ENCODE measurements at places on chromosomes 12 and 14. TPM values are rescaled to one million over a fixed set of nuclear protein-coding genes. Genes with fewer than 3 reads are reported as not detected.

DNA sequence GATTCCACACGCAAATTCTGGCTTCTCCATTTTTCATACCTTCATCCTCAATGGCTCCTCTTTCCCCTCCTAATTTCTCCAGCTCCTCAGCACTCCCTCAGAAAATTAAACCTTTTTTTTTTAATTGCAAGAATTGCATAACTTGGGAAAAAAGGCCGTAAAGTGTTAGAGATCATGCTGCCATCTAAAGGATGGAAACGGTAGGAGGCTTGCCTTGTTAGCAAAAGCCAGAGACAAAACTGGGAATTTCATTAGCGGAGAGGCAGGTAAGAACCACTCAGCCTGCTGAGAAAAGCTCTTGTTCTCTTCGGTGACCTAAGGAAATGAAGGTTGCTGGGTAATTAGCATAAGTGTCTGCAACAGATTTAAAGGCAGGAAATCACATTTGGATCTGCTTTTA, 204.3 kb downstream of the AEBP2 start:
- no peaks in the 10 kb centered on the region for H3K4me1 ChIP-seq
- no peak overlapping the region for H3K27ac ChIP-seq
- H3K36me3 ChIP-seq: no peaks in the 10 kb centered on the region
- H3K27me3 ChIP-seq: no peaks in the 10 kb centered on the region
- DNase-seq: no peak
- no peak overlapping the region for H3K4me3 ChIP-seq

- no peaks in the 10 kb centered on the region for H3K36me3 ChIP-seq
- H3K4me3 ChIP-seq: no peak overlapping the region
- no peak for DNase-seq
- H3K27me3 ChIP-seq: no peaks in the 10 kb centered on the region
- no peaks in the 10 kb centered on the region for H3K4me1 ChIP-seq
Measured at GRCh38 chr12:66438601-66439000, 136.3 kb downstream of the HELB start.

Gene JPH4
- total RNA-seq: 0.12 TPM

DNA sequence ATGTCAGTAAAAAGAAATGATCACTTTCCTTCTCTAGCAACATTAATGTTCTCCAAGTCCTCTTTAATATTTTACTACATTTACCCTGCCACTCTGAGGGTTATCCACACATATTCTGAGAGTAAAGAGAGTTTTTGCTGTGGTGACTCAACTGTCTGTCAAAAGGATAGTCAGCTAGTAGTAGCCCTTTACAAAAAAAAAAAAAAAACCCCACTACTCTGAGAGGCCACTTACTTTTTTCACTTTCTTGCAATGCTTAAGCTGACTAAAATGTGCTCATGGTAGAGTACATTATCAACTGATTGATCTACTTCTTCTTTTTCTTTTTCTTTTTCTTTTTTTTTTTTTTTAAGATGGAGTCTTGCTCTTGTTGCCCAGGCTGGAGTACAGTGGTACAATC, 27.6 kb upstream of the PPM1A start:
- H3K27ac ChIP-seq: no peak overlapping the region
- no peak for DNase-seq
- H3K27me3 ChIP-seq: no peaks in the 10 kb centered on the region
- no peaks in the 10 kb centered on the region for H3K36me3 ChIP-seq

- H3K4me3 ChIP-seq: no peak overlapping the region
- no peaks in the 10 kb centered on the region for H3K4me1 ChIP-seq
- DNase-seq: no peak
- H3K27me3 ChIP-seq: no peaks in the 10 kb centered on the region
- H3K27ac ChIP-seq: no peak overlapping the region
- H3K36me3 ChIP-seq: no peaks in the 10 kb centered on the region
Measured at GRCh38 chr12:44076871-44077270, 241.0 kb downstream of the TMEM117 start.

GRCh38 chr14:59177262-59177661, 11.2 kb upstream of the DAAM1 start:
- H3K4me3 ChIP-seq: no peak overlapping the region
- H3K27me3 ChIP-seq: no peaks in the 10 kb centered on the region
- H3K27ac ChIP-seq: no peak overlapping the region
- no peaks in the 10 kb centered on the region for H3K4me1 ChIP-seq

DNA sequence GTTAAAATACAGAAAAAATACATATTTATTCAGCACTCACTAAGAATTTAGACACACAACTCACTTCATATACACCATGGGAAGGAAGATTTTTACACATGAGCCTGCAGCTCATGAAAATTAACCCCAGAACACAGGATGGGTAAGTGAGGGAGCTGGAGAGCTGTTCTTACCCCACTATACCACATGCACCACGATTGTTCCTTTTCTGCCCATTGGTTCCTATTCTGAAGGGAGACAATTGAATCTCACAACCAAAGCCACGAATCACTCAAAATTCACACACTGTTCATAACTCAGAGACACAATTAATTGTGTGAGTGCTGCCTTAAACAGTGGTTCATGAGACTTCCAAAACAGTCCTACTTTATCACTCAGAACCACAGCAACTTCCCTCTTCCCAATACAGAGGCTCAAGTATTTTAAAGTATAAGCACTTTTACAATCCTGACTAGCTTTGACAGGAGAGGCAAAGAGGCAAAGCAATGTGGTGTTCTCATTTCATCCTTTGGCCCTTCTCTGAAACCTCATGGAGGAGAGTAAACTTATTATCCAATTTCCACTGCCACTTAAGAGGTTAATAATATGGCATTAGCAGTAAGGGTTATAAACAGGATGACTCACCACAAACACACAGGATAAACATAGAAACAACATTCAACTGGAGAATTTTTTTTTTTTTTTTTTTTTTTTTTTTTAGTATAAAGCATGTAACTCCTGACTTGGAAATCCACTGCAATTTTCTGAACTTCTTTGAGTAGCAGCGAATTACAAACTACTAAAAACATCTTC, 59.5 kb downstream of the ITPR2 start:
- H3K36me3 ChIP-seq: no peaks in the 10 kb centered on the region
- H3K4me1 ChIP-seq: peaks cover 17% of the 10 kb centered on the region
- H3K27ac ChIP-seq: no peak overlapping the region
- no peaks in the 10 kb centered on the region for H3K27me3 ChIP-seq

DNA sequence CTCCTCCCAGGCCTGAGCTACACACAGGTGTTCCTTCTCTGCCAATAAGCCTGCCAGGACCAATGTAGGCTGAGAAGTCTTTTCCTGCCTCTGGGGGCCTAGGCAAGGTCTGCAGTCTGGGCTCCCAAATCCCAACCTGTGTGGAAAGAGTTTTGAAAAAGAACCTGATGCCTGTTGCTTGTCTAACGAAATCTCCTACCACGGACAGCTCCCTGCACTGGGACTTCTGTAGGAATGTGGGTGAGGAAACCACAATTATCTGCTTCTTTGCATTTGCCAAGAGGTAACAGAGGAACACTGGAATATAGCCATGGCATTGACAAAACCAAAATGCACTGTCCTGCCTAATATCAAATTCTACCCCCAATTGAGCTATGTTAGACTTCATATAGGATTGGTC, 877.0 kb upstream of the TMEM132C start:
- H3K36me3 ChIP-seq: no peaks in the 10 kb centered on the region
- H3K27me3 ChIP-seq: peaks cover 19% of the 10 kb centered on the region
- DNase-seq: no peak
- H3K4me1 ChIP-seq: no peaks in the 10 kb centered on the region
- H3K27ac ChIP-seq: no peak overlapping the region
- H3K4me3 ChIP-seq: no peak overlapping the region

GRCh38 chr14:77088219-77088618, 9.8 kb upstream of the CIPC start:
- no peaks in the 10 kb centered on the region for H3K36me3 ChIP-seq
- H3K27me3 ChIP-seq: no peaks in the 10 kb centered on the region
- no peak for DNase-seq
- no peaks in the 10 kb centered on the region for H3K4me1 ChIP-seq
- no peak overlapping the region for H3K4me3 ChIP-seq
- no peak overlapping the region for H3K27ac ChIP-seq

GRCh38 chr14:25009891-25010290, 40.1 kb downstream of the STXBP6 start:
- no peaks in the 10 kb centered on the region for H3K27me3 ChIP-seq
- H3K36me3 ChIP-seq: no peaks in the 10 kb centered on the region
- no peak for DNase-seq

- no peak for DNase-seq
- H3K27me3 ChIP-seq: no peaks in the 10 kb centered on the region
- H3K36me3 ChIP-seq: no peaks in the 10 kb centered on the region
- H3K4me3 ChIP-seq: no peak overlapping the region
- H3K4me1 ChIP-seq: no peaks in the 10 kb centered on the region
Measured at GRCh38 chr12:13595536-13596443, 385.6 kb downstream of the GRIN2B start.

Gene FKBP4
- 47.5 TPM for total RNA-seq

- H3K27ac ChIP-seq: no peak overlapping the region
- no peak for DNase-seq
- H3K36me3 ChIP-seq: no peaks in the 10 kb centered on the region
- H3K27me3 ChIP-seq: no peaks in the 10 kb centered on the region
Measured at GRCh38 chr14:22122829-22123560, 449.4 kb upstream of the OR4E1 start.

DNA sequence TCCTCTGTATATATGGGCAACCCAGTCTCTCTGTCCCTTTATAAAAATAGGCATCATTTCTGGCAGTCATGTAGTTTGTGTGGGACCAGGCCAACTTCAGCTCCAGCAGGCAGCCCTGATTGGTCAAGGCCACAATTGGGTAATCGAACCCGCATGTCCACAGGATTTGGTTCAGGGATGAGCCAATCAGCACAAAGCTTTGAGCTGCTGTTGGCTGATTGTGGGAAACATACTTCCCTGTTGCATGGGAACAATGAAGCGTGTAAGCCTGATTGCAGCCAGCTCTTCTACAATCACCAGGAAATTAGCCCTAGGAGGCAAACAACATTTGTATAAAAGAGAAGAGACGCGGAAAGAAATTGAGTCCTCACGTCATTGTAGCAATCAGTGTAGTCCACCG, 328.6 kb downstream of the PCNX1 start:
- H3K27ac ChIP-seq: no peak overlapping the region
- H3K4me3 ChIP-seq: no peak overlapping the region
- no peaks in the 10 kb centered on the region for H3K36me3 ChIP-seq
- no peak for DNase-seq

Measured in pancreas (tissue), 10 donors.